ENCODE measurements at places on chromosomes 13 and 19. TPM values are rescaled to one million over a fixed set of nuclear protein-coding genes. Genes with fewer than 3 reads are reported as not detected.
A peak's percentile ranks its signal among the peaks of the same experiment; 100 is the strongest.

GRCh38 chr19:14516746-14517438 lies 1.3 kb downstream of the DNAJB1 start:
- no peaks in the 10 kb centered on the region for H3K27me3 ChIP-seq
- H3K36me3 ChIP-seq = peaks cover 6% of the 10 kb centered on the region
- peak overlapping the region; percentile 99 for H3K27ac ChIP-seq
- peaks cover 27% of the 10 kb centered on the region for H3K4me1 ChIP-seq

GRCh38 chr13:78607409-78608251 lies 4.3 kb upstream of the POU4F1 start:
- H3K4me1 ChIP-seq = peaks cover 16% of the 10 kb centered on the region
- H3K27ac ChIP-seq = no peak overlapping the region
- peaks cover 100% of the 10 kb centered on the region for H3K27me3 ChIP-seq
- no peak for DNase-seq

GRCh38 chr13:53494406-53494805 lies 465.8 kb downstream of the OLFM4 start:
- H3K4me1 ChIP-seq = no peaks in the 10 kb centered on the region
- H3K27ac ChIP-seq = no peak overlapping the region
- no peak overlapping the region for H3K4me3 ChIP-seq
- no peak for DNase-seq
- no peaks in the 10 kb centered on the region for H3K27me3 ChIP-seq

DNA sequence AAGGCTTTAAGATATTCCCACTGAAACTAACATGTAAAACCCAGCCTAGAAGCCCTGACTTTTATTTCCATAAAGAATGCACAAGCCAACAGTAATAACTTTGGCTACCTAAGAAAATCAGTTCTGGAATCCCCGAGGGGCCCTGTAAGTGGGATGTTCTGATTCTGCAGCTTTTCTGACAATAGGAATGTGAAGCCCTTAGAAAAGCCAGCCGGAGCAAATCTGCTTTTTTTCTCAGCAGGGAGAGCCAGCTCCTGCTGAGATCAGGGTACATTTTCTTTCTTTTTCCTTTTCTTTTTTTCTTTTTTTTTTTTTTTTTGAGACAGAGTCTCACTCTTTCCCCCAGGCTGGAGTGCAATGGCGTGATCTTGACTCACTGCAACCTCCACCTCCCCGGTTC lies 8.0 kb upstream of the GARRE1 start:
- H3K27me3 ChIP-seq = no peaks in the 10 kb centered on the region
- no peaks in the 10 kb centered on the region for H3K4me1 ChIP-seq
- DNase-seq = no peak
- H3K36me3 ChIP-seq = no peaks in the 10 kb centered on the region

Gene CNN1
- 12.9 TPM for polyA plus RNA-seq

DNA sequence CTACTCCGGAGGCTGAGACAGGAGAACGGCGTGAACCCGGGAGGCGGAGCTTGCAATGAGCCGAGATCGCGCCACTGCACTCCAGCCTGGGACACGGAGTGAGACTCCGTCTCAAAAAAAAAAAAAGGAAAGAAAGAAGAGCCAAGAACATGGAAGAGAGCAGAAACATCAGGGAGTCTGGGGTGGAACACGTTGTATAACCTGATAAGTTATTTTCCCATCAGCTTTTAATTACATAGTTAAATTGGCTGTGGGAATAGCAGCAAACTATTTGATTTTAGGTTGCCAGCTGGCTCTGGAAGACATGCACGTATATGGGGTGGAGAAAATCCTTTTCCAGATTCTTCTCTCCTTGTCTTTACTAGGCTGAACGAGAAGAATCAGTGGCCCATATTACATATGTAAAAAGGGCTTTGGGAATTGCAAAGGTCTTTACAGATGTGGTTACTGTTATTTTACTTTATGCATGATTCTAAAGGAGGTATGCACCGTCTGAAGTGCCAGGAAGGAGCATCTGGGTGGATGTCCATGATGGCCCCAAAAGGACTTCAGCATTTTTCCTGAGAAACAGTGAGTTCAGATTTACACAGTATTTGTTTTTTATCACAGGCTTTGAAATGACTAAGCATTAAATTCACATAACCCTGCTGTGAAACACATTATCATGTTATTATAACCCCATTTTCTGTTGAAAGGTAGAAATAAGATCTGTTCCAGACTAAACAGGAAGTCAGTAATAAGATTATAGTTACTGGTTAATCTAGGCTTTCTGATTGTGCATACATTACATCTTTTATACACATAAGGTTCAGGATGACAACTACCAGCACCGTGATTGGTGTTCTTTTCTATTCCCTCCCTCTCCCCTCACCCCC lies 4.6 kb upstream of the NAA16 start:
- no peaks in the 10 kb centered on the region for H3K36me3 ChIP-seq
- H3K27me3 ChIP-seq = no peaks in the 10 kb centered on the region
- no peak for DNase-seq
- no peak overlapping the region for H3K27ac ChIP-seq
- no peaks in the 10 kb centered on the region for H3K4me1 ChIP-seq
- no peak overlapping the region for H3K4me3 ChIP-seq

Gene KLF5
- 92.6 TPM for polyA plus RNA-seq

DNA sequence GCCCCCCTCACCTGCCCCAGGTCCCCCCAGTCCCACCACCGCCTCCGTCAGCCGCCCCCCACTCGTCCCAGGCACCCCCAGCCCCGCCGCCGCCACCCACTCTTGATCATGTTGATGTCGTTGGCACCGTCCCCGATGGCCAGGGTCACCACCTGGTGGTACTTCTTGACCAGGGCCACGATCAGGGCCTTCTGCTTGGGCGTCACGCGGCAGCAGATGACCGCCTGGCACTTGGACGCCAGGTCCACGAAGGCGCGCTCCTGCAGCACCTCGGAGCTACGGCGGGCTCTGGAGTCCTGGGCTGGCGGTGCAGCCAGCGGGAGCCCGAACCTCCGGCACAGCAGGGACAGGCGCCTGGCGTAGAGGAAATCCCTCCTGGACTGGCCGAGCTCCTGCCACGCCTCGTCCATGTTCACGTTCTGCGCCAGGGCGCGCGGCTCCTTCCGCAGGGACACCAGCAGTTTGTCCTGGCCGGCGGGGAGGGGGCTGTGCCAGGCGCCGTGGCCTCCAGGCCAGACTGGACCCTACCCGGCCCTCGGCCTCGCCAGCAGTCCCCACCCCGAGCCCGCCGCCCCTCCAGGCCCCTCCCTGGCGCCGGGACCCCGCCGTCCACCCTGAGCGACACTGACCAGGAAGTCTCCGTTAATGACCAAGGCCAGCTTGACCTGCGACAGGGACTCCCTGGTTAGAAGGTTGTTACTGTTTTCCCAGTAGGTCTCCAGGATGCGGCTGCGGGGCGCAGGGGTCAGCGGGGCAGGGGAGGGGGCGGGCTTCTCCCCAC lies 22.6 kb downstream of the ATP8B3 start:
- H3K36me3 ChIP-seq = no peaks in the 10 kb centered on the region
- peaks cover 15% of the 10 kb centered on the region for H3K27me3 ChIP-seq
- no peak overlapping the region for H3K4me3 ChIP-seq
- no peak for DNase-seq

- no peaks in the 10 kb centered on the region for H3K36me3 ChIP-seq
- H3K4me3 ChIP-seq = no peak overlapping the region
- no peak overlapping the region for H3K27ac ChIP-seq
- DNase-seq = no peak
- H3K27me3 ChIP-seq = no peaks in the 10 kb centered on the region
These were observed 499.5 kb upstream of the SLITRK6 start for GRCh38 chr13:86298725-86299124.

Gene LGALS14
- 1.3 TPM for polyA plus RNA-seq

GRCh38 chr19:31110336-31110735 lies 238.9 kb downstream of the TSHZ3 start:
- H3K27me3 ChIP-seq = no peaks in the 10 kb centered on the region
- peak; percentile 52 for DNase-seq
- H3K27ac ChIP-seq = no peak overlapping the region
- H3K36me3 ChIP-seq = no peaks in the 10 kb centered on the region
- H3K4me3 ChIP-seq = no peak overlapping the region

- H3K27me3 ChIP-seq = no peaks in the 10 kb centered on the region
- H3K4me1 ChIP-seq = peaks cover 17% of the 10 kb centered on the region
- H3K4me3 ChIP-seq = peak overlapping the region; percentile 98
- H3K27ac ChIP-seq = peak overlapping the region; percentile 91
These were observed 426 bp downstream of the MYO9B start for GRCh38 chr19:17075864-17076542.

DNA sequence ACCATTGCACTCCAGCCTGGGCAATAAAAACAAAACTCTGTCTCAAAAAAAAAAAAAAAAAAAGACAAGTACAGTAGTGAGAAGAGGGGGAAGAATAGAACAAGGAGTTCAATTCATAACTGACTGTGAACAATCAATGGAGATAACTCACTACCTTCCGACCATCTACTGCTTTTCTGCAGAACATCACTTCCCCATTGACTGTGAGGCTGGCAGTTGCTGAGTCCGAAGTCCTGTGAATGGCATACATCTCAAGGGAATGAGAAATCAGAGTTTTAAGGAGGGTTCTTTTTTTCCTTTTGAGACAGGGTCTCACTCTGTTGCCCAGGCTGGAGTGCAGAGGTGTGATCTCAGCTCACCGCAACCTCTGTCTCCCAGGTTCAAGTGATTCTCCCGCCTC lies 11.2 kb downstream of the ZNF565 start:
- DNase-seq = no peak
- H3K4me1 ChIP-seq = no peaks in the 10 kb centered on the region
- no peak overlapping the region for H3K27ac ChIP-seq
- no peaks in the 10 kb centered on the region for H3K36me3 ChIP-seq

- no peak overlapping the region for H3K27ac ChIP-seq
- no peaks in the 10 kb centered on the region for H3K4me1 ChIP-seq
- no peak for DNase-seq
- no peak overlapping the region for H3K4me3 ChIP-seq
These were observed 549.1 kb upstream of the MIR17HG start for GRCh38 chr13:90798381-90798780.

DNA sequence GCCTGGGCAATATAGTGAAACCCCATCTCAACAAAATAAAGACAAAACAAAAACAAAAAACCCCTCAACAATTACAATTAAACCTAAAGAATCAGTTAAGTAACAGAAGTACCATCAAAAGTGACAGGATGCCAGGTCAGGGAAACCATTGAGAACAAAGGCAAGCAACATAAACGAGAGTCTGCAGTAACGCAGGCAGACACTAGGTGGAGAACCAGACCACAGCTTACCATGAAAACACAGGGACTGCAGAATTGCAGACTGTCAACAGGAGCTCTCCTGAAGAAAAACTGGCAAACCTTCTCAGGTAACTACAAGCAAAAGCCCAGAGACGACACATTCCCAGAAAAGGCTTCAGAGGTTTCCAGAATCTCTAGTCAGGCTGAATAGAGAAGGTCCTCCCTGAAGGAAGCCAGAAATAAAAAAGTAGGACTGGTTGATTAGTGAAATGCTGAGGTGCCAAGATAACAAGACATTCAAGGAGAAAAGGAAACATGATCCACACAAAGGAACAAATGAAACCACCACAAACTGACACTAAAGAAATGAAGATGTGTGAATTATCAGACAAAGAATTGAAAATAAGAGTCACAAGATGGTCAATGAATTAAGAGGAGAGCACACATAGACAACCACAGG lies 2.2 kb upstream of the ZNF665 start:
- no peak overlapping the region for H3K4me3 ChIP-seq
- no peaks in the 10 kb centered on the region for H3K36me3 ChIP-seq
- DNase-seq = peak; percentile 90
- no peaks in the 10 kb centered on the region for H3K27me3 ChIP-seq
- H3K27ac ChIP-seq = no peak overlapping the region

GRCh38 chr13:75620020-75620419 lies 16.1 kb upstream of the LMO7 start:
- H3K27ac ChIP-seq = no peak overlapping the region
- H3K4me1 ChIP-seq = no peaks in the 10 kb centered on the region
- H3K36me3 ChIP-seq = no peaks in the 10 kb centered on the region

DNA sequence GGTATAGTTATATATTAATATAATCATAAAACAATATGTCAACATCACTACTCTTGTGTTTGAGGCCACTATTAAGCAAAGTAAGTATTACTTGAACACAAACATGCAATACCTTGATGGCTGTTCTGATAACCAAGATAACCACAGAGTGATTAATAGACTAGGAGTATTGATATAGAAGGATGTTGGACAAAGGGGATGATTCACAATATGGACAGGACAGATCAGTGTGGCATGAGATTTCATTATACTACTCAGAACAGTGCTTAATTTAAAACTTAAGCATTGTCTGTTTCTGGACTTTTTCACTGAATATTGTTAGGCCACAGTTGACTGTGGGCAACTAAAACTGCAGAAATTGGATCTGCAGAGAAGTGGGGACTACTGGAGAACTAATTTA lies 384.2 kb downstream of the SLITRK1 start:
- no peaks in the 10 kb centered on the region for H3K36me3 ChIP-seq
- DNase-seq = no peak
- H3K4me1 ChIP-seq = no peaks in the 10 kb centered on the region
- no peak overlapping the region for H3K27ac ChIP-seq

All from hepatocyte (in vitro differentiated cells).